Foreskin keratinocyte (primary cell): ENCODE measurements at places on chromosomes 11 and 22. TPM values are rescaled to one million over a fixed set of nuclear protein-coding genes. Genes with fewer than 3 reads are reported as not detected.

The XRRA1 gene
- total RNA-seq = 12.3 and 16.3 TPM in 2 replicates

The TEAD1 gene
- total RNA-seq = 90.2 and 92.3 TPM in 2 replicates

The GNAZ gene
- total RNA-seq = 0.27 and 0.28 TPM in 2 replicates

The ZNF280A gene
- total RNA-seq = not detected in 2 replicates

The IRAG1 gene
- 0.03 and 0.14 TPM in 2 replicates for total RNA-seq

The APOA4 gene
- not detected in 2 replicates for total RNA-seq

The PC gene
- 40.2 and 41.3 TPM in 2 replicates for total RNA-seq

The OR10A2 gene
- not detected in 2 replicates for total RNA-seq

The CCDC73 gene
- not detected in 2 replicates for total RNA-seq

The KCNQ1 gene
- total RNA-seq = not detected in 2 replicates

The SCARF2 gene
- 0.14 and 0.24 TPM in 2 replicates for total RNA-seq

The C11orf97 gene
- not detected in 2 replicates for total RNA-seq

The C1QTNF5 gene
- not detected in 2 replicates for total RNA-seq

The LRRC55 gene
- total RNA-seq = not detected in 2 replicates

The C22orf31 gene
- not detected in 2 replicates for total RNA-seq

The SCGB1D2 gene
- total RNA-seq = not detected in 2 replicates

The BTG4 gene
- total RNA-seq = 0.14 and 0.24 TPM in 2 replicates

The TEX12 gene
- not detected in 2 replicates for total RNA-seq

The TSGA10IP gene
- total RNA-seq = not detected in 2 replicates

The C11orf21 gene
- not detected in 2 replicates for total RNA-seq

The TREH gene
- total RNA-seq = not detected in 2 replicates

The MS4A15 gene
- not detected in 2 replicates for total RNA-seq

The ANO1 gene
- total RNA-seq = 58.9 and 71.4 TPM in 2 replicates

The APLNR gene
- not detected in 2 replicates for total RNA-seq

The SYNGR1 gene
- total RNA-seq = 1.1 and 2.1 TPM in 2 replicates

The OR5P2 gene
- total RNA-seq = 0.07 and 0.34 TPM in 2 replicates
